Foreskin fibroblast (primary cell): ENCODE measurements at places on chromosomes 2 and 18.

DNA sequence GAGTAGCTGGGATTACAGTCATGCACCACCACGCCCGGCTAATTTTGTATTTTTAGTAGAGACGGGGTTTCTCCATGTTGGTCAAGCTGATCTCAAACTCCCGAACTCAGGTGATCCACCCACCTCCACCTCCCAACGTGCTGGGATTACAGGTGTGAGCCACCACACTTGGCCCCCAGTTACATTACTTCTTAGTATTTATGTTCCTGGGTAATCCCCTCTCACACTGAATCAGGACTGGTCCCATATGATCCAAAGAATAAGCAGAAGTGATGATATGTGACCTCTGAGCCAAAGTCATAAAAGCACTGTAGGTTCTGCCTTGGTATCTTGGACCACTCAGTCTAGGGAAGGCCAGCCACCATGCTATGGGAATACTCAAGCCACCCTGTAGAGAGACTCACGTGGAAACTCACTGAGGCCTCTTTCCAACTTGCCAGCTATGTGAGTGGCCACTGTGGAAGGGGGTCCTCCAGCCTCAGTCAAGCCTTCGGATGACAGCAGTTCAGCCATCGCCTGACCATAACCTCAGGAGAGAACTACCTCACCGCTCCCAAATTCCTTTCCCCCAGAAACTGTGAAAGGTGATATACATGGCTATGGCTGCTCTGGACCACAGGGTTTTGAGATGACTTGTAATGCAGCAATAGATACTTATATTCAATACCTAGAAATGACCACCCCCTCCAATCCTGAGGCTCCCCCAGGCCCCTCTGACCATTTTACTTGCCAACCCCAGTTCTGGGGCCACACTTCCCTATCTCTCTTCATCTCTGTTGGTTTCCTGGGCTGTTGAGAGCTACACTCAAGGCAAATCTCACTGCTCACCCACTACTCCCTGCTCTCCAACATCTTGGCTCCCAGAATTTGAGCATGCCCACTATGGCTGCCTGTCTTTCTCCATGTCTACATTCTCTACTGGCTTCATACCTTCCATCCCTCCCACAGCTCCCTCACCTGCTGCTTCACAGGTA, 80.5 kb downstream of the DDX1 start:
- no peak for DNase-seq

DNA sequence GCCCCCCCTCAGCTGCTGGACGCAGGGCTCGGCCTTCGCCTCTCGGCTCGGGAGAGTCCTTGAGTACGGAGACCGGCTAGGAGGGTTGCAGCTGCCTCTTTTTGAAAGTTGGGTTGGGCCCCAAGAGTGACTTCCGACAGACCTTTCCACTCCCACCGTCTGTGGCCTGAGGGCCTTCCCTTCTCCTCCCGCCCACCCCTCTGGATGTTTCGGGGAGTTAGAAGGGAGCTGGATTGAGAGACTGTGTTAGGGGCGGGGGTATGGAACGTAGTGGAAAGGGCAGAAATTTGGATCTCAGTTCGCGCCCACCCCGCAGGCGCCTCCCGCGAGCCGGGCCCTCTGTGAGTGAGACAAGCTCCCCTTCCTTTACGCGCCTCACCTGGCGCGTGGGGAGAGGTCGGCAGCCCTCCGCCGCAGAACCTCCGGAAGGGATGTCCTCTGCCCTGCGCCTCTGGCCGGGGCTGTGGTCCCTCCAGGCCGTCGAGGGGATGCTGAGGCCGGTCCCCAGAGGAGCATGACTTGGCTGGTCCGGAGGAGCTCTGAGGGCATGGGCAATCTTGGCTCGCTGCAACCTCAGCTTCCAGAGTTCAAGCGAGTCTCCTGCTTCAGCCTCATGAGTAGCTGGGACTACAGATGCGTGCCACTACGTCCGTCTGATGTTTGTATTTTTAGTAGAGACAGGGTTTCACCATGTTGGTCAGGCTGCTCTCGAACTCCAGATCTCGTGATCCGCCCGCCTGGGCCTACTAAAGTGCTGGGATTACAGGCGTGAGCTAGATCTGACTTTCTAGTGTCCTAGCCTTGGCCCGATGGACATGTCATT, 15.9 kb downstream of the C2orf74 start:
- DNase-seq, result peak; percentile 43

DNA sequence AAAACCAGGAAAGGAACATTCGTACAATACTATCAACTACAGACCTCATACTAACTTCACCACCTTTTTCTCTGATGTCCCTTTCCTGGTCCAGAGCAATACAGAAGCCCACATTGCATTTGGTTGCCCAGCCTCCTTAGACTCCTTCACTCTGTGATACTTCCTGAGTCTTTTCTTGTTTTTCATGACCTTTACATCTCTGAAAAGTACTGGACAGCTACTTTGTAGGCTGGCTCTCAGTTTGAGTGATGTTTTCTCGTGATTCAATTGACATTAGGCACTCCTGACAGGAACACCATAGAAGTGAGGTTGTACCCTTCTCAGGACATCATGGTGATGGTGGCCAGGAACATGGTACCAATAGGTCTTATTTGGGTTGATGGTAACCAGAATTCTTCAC, 185.9 kb upstream of the SLC39A10 start:
- DNase-seq, result no peak

DNA sequence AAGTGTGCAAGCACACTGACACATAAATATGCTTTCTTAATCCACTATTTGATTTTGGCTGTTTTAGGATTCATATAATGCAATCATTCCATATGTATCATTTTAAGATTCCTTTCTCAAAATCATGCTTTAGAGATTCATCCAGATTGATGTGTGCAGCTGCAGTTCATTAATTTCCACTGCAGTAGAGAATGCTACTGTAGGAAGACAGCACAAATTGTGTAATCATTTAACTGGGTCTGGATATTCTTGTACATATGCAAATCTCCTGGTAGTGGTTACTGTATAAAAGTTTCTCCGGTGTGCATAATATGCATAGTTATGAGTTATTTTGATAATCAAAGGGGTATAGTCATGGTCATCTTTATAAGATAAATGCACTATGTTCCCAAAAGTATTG, 502.5 kb upstream of the ACVR2A start:
- peak; percentile 6 for DNase-seq

GRCh38 chr2:44894058-44894457, 47.4 kb upstream of the SIX3 start:
- DNase-seq, result no peak

- DNase-seq, result no peak
Observed at GRCh38 chr2:120654381-120655134, 81.1 kb upstream of the GLI2 start.

DNA sequence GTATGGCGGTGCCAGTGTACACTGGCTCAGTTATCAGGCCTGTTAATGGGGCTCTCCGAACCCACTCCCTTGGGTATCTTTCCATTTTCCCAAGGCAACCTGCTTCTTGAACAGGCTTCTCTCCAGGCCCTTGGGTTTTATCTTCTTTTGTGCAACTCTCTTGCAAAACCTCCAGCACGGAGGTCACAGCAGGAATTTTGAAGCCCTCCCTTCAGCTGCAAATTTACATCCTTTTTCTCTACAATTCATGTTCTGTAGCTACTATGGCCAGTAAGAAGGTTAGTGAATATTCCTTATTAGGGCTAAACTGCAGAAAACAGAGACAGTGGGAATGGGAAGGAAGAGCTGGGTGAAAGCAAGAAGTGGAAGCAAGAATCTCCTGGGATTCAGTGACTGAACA, 10.4 kb upstream of the NPAS2 start:
- DNase-seq, result no peak

GRCh38 chr2:28588292-28588670, 92.4 kb downstream of the PLB1 start:
- DNase-seq, result no peak

GRCh38 chr2:69097148-69097610, 84.2 kb downstream of the ANTXR1 start:
- no peak for DNase-seq

- DNase-seq, result peak; percentile 7
Observed at GRCh38 chr2:26503231-26503880, 25.4 kb upstream of the OTOF start.

- DNase-seq, result no peak
Observed at GRCh38 chr18:51537487-51537886, 340.0 kb upstream of the MEX3C start.

GRCh38 chr2:205704127-205704741, 21.9 kb downstream of the NRP2 start:
- no peak for DNase-seq

- DNase-seq, result peak; percentile 58
Observed at GRCh38 chr2:168136392-168136977, 110.9 kb downstream of the STK39 start.

DNA sequence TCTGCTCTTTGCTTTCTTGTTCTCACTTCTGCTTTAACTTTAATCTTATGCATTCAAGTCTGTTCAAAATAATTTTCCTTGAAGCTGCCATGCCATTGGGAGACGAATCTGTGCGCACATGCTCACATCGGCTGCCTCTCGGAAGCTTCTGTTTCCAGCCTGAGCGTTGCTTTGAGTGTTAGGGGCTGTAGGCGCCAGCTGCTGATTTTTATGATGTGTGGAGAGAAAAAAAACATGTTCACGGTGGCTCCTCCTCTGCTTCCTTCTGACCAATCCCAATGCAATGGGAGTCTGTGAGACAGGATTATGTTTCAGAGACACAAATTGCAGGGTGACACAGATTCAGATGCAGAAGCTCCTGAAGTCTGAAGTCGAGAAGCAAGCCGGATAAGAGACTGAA, at the start of gene MC4R:
Gene MC4R (minus strand): TSS at position 180 of the 400 bp plus-strand sequence. CDS start 426 bp downstream, outside the sequence.
- peak; percentile 88 for DNase-seq

GRCh38 chr2:200502196-200502595, 7.7 kb downstream of the KCTD18 start:
- DNase-seq, result no peak

DNA sequence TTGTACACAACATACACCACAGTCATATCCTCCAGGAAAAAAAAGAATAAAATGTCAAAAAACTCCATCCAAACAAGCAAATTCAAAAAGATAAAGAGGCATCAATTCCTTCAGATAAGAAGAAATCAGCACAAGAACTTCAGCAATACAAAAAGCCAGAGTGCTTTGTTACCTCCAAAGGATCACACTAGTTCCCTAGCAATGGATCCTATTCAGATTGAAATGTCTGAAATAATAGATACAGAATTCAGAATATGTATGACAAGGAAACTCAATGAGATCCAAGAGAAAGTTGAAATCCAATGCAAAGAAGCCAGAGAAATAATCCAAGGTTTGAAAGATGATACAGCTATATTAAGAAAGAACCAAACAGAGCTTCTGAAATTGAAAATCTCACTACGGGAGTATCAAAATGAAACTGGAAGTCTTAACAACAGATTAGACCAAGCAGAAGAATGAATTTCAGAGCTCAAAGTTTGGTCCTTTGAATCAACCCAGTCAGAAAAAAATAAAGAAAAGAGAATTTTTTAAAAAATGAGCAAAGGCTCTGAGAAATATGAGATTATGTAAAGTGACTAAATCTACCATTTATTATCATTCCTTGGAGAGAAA, 80.6 kb downstream of the TRABD2A start:
- DNase-seq, result no peak

GRCh38 chr18:28176698-28176947, 307 bp downstream of the CDH2 start:
- no peak for DNase-seq

GRCh38 chr18:57813245-57813644, 10.1 kb upstream of the ATP8B1 start:
- DNase-seq, result peak; percentile 95

DNA sequence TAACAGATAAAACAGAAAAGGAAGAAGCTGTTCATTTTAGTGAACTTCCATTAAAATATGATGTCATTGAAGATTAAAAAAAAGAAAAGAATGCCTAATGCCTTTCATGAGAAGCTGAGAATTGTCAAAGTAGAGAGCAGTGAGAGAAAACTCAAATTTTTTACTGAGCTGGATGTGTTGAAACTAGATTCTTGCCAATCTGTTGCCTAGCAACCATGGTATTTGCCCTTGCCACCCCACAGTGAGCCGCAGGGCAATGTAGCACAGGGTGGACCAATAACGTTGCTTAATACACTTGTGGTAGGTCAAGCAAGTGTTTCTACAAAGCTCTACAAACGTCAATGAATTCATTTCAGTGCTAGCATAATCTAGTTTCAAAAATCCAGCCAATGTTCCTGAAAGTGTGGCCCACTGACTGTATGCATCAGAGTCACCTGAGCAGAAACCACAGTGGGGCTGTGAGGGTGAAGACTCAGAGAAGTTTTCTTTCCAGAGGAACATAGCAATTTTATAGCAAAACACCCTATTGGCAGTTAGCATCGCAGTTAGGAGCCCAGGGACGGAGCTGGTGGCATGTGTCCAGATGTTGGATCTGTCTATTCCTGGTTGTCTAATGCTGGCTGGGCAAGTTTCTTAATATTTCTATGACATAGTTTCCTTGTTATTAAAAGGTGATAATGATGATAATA, 132.2 kb downstream of the DOCK10 start:
- DNase-seq, result peak; percentile 95

DNA sequence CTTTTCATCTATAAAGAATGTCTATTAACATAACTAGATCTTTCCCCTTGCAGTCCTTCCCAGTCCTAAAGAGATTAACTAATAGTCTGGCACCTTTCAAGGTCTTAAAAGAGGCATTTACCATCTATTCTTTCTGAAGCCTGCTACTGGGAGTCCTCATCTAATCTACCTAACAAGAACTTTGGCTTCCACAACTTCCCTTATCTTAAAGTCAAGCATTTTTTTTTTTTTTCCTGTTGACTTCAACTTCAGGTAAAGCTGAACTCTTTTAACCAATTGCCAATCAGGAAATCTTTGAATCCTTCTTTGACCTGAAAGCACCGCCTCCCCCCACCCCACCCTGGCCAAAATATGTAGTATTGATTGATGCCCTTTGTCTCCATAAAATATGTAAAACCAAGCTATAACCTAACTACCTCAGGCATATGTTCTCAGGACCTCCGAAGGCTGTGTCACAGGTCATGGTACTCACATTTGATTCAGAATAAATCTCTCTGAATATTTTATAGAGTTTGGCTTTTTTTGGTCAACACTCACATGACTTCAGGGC, 168.6 kb downstream of the PTPRM start:
- no peak for DNase-seq

DNA sequence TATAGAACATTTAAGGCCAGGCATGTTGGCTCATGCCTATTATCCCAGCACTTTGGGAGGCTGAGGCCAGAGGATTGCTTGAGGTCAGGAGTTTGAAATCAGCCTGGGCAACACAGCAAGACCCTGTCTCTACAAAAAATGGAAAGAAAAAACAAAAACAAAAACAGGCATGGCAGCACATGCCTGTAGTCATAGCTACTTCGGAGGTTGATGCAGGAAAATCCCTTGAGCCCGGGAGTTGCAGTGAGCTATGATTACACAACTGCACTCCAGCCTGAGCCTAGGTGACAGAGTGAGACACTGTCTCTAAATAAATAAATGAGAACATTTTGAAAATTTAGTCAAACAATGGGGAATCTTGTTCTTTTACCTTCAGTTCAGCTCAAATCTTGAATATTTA, 12.1 kb upstream of the YES1 start:
- peak; percentile 37 for DNase-seq
